ENCODE measurements at places on chromosomes 2 and 18.

GRCh38 chr18:55685638-55686037, 97.6 kb upstream of the TCF4 start:
- no peaks in the 10 kb centered on the region for H3K4me1 ChIP-seq
- no peak overlapping the region for H3K27ac ChIP-seq
- H3K4me3 ChIP-seq, result no peak overlapping the region

DNA sequence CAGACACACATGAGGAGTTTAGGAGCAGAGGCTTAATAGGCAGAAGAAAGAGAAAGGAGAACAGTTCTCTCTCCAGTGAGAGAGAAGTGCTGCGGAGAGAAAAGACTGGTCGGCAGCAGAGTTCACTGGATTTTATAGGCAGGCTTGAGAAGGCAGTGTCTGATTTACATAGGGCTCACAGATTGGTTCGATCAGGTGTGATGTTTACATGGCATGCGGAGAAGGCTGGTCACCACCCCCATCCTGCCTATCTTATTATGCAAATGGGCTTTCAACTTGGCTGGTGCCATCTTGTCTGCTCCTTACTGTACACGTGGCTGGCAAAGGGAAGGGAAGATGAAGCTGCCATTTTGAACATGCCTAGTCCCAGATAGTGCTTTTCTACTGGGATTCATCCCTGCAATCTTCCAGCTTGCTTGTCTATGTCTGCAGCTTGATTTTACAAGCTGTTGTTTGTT, 113.4 kb downstream of the AP1S3 start:
- no peak for DNase-seq
- peaks cover 18% of the 10 kb centered on the region for H3K27me3 ChIP-seq
- no peak overlapping the region for H3K27ac ChIP-seq
- no peak overlapping the region for H3K4me3 ChIP-seq
- H3K36me3 ChIP-seq, result no peaks in the 10 kb centered on the region

- no peak for DNase-seq
- no peaks in the 10 kb centered on the region for H3K4me1 ChIP-seq
- no peaks in the 10 kb centered on the region for H3K36me3 ChIP-seq
- H3K27me3 ChIP-seq, result peaks cover 44% of the 10 kb centered on the region
- H3K27ac ChIP-seq, result no peak overlapping the region
- no peak overlapping the region for H3K4me3 ChIP-seq
These were observed 78.2 kb downstream of the DYSF start for GRCh38 chr2:71531522-71532047.

GRCh38 chr2:61693744-61694143, 155.6 kb upstream of the XPO1 start:
- peak overlapping the region; percentile 95 for H3K27ac ChIP-seq
- DNase-seq, result no peak
- H3K4me1 ChIP-seq, result peaks cover 8% of the 10 kb centered on the region
- peak overlapping the region; percentile 82 for H3K4me3 ChIP-seq
- H3K27me3 ChIP-seq, result no peaks in the 10 kb centered on the region
- no peaks in the 10 kb centered on the region for H3K36me3 ChIP-seq

DNA sequence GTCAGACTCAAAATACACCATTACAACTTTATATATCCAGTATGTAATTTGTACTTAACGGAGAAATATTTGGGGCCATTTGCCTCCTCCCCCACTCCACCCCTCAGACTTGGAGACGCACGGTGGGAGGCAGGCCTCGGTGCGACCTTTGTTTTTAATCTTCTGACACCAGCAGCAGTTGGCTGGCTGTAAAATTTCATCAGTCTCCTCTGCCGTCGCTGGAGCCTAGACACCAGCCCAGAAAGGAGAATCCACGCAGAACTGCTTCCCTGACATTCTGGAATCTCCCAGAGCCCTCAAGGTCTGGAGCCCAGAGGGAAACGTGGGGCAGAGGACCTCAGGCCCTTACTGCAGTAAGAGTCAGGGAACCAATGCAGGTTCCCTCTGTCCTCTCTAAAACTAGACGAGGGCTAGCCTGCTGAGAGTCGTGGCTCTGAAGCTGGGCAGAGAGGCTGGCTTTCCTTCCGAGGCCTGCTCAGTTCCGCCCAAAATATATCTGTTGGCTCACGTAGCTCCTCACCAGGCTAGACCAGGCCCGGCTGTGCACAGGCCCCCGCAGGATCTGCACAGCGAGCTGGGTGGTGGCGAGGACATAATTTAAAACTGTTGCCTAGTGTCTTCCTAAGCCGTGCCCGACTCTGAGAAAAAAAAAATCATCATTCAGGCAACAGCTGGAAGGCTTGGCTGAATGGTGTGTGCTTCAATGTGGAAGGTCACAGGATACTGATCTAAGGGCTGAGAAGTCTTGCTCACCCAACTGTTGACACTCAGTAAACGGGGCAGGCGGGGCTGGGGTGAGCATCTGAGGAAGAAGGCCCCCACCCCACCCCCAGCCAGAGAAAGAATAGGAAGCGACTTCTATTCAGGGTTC, 40.4 kb downstream of the EN1 start:
- H3K27me3 ChIP-seq, result peaks cover 38% of the 10 kb centered on the region
- H3K27ac ChIP-seq, result no peak overlapping the region
- no peak overlapping the region for H3K4me3 ChIP-seq
- no peaks in the 10 kb centered on the region for H3K36me3 ChIP-seq

GRCh38 chr2:40451918-40452605, at the start of gene SLC8A1:
SLC8A1 (minus strand) TSS chr2:40452090.
- peaks cover 3% of the 10 kb centered on the region for H3K4me1 ChIP-seq
- peaks cover 24% of the 10 kb centered on the region for H3K27me3 ChIP-seq
- no peak within 1 kb of the TSS for H3K27ac ChIP-seq
- H3K36me3 ChIP-seq, result no peaks in the 10 kb centered on the region
- H3K4me3 ChIP-seq, result peak within 1 kb of the TSS; percentile 21

DNA sequence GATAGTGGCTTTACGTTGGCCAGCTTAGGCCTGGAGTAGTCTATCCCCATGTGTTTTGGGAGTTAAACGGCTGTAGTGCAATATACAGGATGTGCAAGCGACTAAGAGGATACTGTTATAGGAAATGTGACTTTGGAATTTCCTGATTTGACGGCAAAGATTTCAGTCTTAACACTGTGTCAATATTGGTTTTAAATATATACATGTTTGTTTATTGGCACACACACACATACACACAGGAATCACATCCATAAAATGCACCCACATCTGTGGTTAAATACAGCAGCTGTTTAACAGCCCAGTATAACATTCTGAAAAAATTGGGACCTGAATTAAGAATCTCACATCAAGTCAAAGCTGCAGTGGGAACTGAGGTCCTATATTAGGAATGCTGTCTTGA, 347.1 kb downstream of the TXNL1 start:
- H3K27ac ChIP-seq, result no peak overlapping the region
- H3K4me1 ChIP-seq, result peaks cover 4% of the 10 kb centered on the region
- no peak for DNase-seq
- no peaks in the 10 kb centered on the region for H3K27me3 ChIP-seq

- DNase-seq, result no peak
- H3K4me3 ChIP-seq, result no peak overlapping the region
- H3K36me3 ChIP-seq, result no peaks in the 10 kb centered on the region
- no peaks in the 10 kb centered on the region for H3K4me1 ChIP-seq
- H3K27ac ChIP-seq, result no peak overlapping the region
These were observed 241.5 kb downstream of the SOX11 start for GRCh38 chr2:5933669-5934068.

DNA sequence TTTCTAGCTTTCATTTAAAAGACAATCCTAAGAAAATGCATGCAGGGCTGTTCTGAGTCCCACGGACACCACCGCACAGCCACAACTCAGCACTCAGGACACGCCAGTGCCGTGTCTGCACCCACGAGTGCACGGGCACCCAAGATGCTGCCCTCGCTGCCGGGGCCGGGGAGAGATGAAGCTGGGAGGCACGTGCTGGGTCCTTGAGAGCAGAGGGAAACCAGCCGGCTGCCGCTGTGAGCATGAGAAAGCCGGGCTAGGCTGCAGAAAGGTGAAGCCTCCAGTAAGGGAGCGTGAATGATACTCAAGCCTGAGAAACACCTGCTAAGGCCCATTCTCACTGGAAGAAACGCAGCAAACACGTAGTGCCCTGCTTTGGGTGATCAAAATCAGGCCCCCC, 4.8 kb downstream of the COPS9 start:
- H3K4me1 ChIP-seq, result peaks cover 22% of the 10 kb centered on the region
- no peak overlapping the region for H3K4me3 ChIP-seq
- peaks cover 24% of the 10 kb centered on the region for H3K36me3 ChIP-seq
- no peak overlapping the region for H3K27ac ChIP-seq
- no peaks in the 10 kb centered on the region for H3K27me3 ChIP-seq
- DNase-seq, result no peak

DNA sequence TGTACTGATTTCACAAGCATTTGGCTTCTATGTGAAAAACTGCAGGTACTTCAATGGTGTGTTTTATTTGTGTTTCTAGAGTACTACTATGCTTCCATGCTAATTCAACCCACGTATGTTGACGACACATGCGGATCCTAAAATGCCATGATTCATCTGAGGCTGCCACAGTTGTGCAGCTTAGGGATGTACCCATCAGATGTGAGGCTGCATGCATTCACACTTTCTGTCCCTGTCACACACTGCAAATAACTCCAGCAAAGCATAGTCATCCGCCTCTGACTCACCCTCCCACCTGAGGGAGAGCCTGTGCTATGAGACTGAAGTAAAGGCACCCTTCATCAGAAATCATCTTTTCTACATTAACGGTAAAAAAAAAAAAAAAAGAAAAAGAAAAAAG, 22.1 kb upstream of the SERTAD2 start:
- peaks cover 8% of the 10 kb centered on the region for H3K4me1 ChIP-seq
- H3K36me3 ChIP-seq, result peaks cover 7% of the 10 kb centered on the region
- DNase-seq, result no peak
- H3K27ac ChIP-seq, result no peak overlapping the region
- no peaks in the 10 kb centered on the region for H3K27me3 ChIP-seq

Data from effector memory CD8-positive, alpha-beta T cell (primary cell).